ENCODE measurements at places on chromosomes 11 and 22. TPM values are rescaled to one million over a fixed set of nuclear protein-coding genes. Genes with fewer than 3 reads are reported as not detected.
A peak's percentile ranks its signal among the peaks of the same experiment; 100 is the strongest.

DNA sequence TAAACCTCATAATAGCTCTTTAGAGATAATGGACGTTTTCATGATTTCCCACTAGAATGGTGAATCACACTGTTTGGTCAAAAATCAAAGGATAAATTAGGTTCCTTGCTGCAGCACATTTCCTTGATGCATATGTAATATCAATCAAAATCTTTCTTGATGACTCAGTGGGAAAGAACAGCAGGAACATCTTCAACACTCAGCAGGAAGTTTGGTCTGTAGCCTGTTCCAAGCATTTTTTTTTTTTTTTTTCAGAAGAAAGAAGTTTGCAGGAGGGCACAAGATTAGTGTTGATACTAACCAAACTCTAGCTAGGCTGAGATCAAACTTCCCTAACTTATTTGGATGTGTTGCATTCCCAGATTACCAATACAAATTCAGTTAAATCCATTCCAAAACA, 1529.8 kb downstream of the FAM181B start:
- no peak for DNase-seq

The SHISA8 gene
- polyA plus RNA-seq: 0.10 TPM

The PPFIA1 gene
- polyA plus RNA-seq: 28.7 TPM

GRCh38 chr11:72136684-72137262, 1.2 kb downstream of the FOLR3 start:
- no peak for DNase-seq

- no peak for DNase-seq
These were observed 21.9 kb downstream of the ZMAT5 start for GRCh38 chr22:29744902-29745301.

DNA sequence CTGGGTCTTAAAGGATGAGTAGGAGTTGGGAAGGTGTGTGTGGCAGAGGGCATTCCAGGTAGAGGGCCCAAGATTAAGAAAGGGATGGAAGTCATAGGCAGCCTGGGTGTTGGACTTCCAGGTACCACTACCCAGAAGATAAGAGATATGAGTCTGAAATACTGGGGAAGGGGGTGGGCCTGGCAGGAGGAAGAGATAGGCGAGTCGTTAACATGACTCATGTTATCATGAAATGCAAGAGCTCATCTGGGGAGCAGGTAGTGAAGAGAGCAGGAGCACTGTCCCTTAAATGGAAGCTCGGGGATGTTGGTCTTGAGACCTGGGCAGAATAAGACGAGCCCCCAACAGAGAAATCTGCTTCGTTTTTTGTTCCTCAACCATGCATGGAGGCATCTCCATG, 10.2 kb downstream of the ZC3H7B start:
- DNase-seq: no peak

- no peak for DNase-seq
These were observed 164.2 kb downstream of the NTM start for GRCh38 chr11:131534611-131535010.

The ACER3 gene
- 9.4 TPM for polyA plus RNA-seq

DNA sequence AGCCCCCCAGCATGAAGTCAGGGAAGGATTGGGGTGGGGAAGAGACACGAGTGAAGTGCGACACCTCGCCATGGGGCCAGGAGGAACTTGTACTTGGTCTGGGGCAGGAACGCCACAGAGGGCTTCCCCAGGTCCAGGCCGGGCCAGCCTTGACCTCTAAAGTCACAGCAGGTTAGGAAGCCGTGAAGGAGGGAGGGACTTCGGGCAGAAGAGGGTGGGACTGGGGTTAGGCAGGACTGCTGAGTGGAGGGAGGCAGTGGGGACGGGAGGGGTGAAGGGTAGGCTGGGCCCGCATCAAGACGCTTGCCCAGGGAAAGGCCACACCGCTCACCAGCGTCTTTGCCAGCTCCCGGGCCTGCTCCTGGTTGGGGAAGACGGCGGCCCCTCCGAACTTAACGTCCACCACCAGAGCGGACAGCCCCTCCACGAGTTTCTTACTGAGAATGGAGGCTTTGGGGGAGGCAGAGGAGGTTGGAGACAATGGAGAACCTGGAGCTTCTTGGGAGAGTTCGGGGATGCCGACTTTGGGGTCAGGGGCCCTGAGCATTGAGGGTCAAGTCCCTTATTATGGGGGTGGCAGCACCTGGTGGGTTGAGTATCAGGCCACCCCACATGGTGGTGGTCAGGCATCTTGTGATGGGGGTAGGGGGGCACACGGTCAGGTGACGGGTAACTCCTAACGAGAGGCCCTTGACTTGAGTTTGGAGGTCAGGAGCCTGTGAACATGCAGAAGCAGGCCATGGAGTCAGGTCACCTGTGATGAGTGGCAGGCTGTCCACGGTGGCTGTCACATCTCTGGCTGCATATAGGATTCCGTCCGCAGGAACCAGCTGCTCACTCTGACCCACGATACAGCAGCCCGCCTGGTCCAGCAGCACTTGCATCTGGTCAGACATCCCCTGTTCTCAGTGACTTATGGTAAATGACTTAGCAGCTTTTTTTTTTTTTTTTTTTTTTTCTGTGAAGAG, 1.7 kb upstream of the SCO2 start:
- DNase-seq: no peak

- DNase-seq: no peak
These were observed 16.7 kb upstream of the SYT12 start for GRCh38 chr11:67006029-67006884.

The RBM4B gene
- polyA plus RNA-seq: 38.9 TPM

- DNase-seq: no peak
These were observed 146.9 kb downstream of the ATXN10 start for GRCh38 chr22:45818424-45819085.

- DNase-seq: no peak
These were observed 212.5 kb downstream of the TBC1D22A start for GRCh38 chr22:46974631-46975585.

DNA sequence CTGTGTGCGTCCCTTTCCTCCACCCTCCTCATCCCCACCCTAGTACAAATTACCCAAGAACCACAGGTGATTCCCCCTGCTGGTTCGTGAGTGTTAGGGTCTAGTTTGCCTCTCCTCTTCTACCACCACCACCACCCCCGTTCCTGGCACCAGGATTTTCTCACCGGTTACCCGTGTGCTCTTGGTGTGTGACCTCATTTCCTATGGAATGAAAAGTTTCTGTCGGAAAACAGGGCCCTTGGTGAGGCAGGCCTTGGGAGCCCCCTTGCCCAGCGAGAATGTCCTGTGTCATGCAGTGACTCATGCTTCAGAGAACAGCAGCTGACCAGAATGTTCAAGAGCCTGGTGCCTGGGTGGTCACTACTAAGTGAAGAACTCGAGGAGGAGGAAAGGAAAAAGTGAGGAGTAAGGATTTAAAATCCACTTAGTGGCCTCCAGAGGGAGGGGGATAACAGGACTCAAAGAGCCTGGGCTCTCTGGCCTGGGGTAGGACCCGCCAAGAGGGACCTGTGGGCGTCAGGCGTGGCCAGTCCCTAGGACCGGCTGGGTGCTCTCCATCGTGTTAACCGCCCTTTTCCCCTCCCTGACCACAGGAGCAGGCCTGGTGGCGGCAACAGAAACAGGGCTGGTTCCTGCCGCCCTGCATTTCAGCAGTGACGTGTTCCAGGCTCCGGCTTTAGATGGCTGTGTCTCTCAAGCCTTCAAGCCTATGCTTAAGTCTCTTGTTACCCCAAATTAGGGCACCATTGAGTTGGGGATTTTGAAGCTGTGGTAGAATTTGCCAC, 30.2 kb downstream of the C22orf31 start:
- peak; percentile 75 for DNase-seq

- no peak for DNase-seq
These were observed 5.7 kb upstream of the LZTR1 start for GRCh38 chr22:20976291-20976877.

DNA sequence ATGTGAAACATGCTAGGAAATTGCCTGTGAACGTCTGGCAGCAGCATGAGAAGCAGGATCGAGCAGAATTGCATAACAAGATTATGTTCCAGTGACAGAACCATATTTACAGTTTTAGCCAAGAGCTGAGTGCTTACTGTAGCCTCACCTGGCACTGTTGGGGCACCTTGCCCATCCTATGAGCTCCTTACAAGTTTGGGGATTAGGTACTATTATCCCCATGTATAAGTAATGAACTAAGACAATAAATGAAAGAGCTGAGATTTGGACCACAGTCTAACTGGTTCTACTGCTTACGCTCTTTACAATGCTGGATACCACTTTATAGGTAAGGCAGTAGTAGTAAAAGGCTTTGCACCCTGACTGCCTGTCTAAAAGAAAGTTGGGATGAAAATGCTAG, 17.1 kb upstream of the PATE1 start:
- DNase-seq: no peak

DNA sequence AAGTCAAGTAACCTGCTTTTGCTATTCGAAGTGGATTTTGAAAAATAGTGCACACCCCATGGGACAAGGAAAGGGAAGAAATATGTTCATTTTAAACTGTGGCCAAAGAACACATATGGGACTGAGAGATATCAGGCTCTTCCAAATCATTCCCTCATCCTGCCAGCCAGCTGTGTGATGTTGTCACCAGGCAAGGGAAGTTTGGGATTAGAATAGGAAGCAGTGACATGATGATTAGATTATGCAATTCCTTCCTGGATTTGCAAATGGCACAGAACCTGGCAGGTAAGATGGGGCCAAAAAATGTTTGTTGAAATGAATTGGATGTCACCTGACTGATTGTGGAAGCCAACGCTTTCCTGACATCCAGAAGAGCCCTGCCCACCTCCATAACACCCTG, 4.9 kb upstream of the SCN3B start:
- no peak for DNase-seq

The TIMM10 gene
- polyA plus RNA-seq: 29.8 TPM

The OR52K1 gene
- 0.25 TPM for polyA plus RNA-seq

DNA sequence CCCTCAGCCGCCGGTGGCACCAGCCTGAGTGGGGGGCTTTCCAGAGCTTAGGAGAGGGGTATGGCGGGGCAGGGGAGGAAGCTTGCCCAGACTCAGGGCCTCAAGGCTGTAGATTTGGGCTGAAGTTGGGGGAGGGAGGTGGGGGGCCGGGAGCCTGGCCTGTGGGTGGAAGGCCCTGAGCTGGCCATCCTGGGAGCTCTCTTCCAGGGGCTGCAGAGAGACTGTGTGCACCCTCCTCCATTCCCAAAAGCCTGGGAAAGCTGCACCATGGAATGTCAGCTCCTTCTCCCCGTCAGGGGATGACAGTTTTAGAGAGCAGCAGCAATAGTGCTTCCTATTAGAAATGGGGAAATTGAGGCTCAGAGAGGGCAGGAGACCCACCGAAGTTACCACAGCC, 1.0 kb downstream of the SYT12 start:
- no peak for DNase-seq

- no peak for DNase-seq
These were observed 3.6 kb downstream of the C11orf68 start for GRCh38 chr11:65915101-65915820.

DNA sequence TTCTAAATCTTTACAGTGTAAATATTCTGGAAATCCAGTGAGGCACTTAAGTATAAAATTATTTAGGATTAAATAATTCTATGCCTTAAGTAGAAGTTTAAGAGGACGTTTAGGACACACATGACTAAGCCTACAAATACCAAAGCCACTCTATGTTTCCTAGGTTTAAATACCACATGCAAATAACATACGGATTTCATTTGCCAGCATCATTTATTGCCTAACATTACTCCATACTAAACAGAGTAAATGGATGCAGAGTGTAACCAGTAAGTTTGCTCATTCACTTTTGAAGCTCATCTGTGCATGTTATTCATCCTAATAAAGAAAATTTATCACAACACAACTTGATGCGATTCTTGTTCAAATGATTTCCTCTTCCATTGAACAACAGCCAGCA, 4.1 kb downstream of the BDNF start:
- DNase-seq: no peak

The KCNE3 gene
- polyA plus RNA-seq: 33.1 TPM

DNA sequence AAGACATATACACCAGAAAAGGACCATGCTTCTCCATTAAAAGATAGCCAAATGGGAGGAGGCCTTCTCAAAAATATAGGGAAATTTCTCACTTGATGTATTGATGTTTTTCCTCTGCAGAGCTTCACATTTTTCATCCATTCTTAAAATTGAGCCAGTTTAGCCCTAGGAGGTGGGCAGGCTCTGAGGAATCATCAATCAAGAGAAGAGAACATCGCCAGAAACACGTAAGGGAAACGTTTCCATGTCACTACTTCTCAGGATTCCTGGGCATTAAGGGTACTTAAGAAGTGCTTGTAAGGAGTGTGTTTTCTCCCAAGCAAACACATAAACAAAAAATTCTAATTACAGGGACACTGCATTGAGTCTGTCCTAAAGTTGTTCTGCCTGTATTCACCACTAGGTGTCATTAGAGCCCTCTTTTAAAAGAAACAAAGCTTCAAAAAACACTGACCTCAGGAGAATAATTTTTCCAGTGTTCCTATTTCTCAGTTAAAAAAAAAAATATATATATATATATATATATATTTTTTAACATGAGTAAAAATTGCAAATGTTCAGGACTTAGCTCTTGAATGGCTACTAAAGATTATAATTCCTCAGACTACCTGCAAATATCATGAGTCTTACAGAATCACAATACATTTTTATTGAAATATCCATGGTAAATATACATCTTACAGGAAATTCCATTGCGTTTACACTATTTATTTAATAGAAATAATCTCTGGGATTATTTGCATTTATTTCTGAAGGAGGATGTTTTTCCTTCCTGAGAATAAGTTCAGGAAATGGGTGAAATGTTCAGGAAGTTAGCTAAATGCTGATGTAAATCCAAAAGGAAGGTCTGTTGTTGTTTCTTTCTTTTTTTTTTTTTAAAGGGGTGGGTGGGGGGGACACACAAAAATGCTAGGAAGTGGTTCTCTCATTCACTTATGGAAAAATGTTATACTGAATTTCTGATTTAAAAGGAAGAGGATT, 16.0 kb downstream of the FZD4 start:
- peak; percentile 34 for DNase-seq

- DNase-seq: peak; percentile 52
These were observed 80.4 kb downstream of the MYEOV start for GRCh38 chr11:69374110-69374945.

GRCh38 chr11:126636911-126637794, 281.7 kb downstream of the ST3GAL4 start:
- DNase-seq: no peak

DNA sequence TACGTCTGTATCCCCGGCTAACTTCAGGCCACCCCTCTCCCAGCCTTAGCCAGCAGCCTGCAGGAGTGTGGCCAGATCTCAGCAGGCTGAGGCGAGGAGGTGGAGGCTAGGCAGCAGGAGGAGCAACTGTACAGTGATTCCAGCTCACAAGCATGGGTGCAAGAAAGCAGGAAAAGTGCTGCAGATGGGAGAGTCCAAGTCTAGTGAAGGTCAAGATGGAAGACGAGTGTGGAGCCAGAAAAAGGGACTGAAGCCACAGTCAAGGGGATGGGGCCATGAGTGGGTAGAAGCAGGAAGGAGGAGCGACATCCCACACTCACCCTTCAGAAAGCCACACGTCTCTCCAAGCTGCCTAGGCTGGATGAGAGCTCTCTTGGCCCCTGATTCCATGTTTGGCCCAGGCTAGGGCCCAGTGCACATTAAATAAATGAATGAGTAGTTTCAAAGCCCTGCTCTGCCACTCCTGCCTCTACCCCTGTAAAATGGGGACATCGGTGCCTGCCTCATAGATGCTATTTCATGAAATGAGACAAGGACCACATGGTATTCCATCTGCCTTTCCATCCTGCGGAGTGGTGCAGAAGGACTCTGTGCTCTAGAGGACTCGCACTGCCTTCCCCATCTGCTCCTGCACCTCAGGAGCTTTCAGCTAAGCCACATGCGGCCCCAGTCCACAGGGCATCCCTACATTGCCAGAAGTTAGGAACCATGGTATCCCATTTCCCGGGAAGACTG, 2.9 kb downstream of the YDJC start:
- DNase-seq: no peak

- peak; percentile 87 for DNase-seq
These were observed 7.4 kb downstream of the PLXNB2 start for GRCh38 chr22:50299785-50300619.

The SMIM35 gene
- 0.46 TPM for polyA plus RNA-seq

The ADAMTS8 gene
- 2.9 TPM for polyA plus RNA-seq

The CCDC88B gene
- 13.5 TPM for polyA plus RNA-seq

The CD82 gene
- 106 TPM for polyA plus RNA-seq

All from large intestine (tissue), 12 donors.